ENCODE measurements at places on chromosomes 13 and 19.

DNA sequence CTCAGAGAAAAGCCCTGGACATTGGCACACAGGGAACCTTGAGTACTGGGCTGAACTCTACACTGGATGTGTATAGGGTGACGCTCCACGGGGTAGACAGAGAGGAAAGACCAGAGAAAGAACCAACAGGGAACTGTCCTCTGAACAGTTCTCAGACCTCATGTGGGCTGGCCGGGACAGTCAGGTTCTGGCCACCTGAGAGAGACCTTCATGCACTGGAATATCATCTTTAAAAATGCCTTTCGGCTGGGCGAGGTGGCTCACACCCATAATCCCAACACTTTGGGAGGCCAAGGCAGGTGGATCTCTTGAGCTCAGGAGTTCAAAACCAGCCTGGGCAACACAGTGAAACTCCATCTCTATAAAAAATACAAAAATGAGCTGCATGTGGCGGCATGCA, 143.8 kb upstream of the GJB6 start:
- DNase-seq = no peak

GRCh38 chr13:92836171-92836570, 390.4 kb upstream of the GPC6 start:
- no peak for DNase-seq

DNA sequence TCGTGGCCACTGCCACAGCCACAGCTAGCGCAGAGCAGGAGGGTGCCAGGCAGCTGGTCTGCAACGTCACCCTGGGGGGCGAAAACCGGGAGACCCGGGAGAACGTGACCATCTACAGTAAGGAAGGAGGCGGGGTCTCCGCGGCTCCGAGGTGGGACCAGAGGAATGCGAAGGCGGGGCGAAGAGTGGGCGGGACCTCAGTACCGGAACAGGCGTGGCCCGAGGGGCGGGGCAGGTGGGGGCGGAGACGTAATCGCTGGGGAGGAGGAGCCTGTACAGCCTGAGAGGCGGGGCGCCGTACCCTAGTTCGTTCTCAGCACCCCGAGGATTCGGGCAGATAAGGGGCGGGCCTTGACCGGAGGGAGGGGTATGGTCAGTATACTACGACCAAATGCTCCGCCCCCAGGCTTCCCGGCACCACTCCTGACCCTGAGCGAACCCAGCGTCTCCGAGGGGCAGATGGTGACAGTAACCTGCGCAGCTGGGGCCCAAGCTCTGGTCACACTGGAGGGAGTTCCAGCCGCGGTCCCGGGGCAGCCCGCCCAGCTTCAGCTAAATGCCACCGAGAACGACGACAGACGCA, 2.5 kb downstream of the ICAM5 start:
- peak; percentile 56 for DNase-seq

- DNase-seq = peak; percentile 22
Measured at GRCh38 chr19:3479834-3480215, 500 bp downstream of the SMIM24 start.

GRCh38 chr19:2575734-2576481, 100.0 kb downstream of the GADD45B start:
- DNase-seq = no peak

DNA sequence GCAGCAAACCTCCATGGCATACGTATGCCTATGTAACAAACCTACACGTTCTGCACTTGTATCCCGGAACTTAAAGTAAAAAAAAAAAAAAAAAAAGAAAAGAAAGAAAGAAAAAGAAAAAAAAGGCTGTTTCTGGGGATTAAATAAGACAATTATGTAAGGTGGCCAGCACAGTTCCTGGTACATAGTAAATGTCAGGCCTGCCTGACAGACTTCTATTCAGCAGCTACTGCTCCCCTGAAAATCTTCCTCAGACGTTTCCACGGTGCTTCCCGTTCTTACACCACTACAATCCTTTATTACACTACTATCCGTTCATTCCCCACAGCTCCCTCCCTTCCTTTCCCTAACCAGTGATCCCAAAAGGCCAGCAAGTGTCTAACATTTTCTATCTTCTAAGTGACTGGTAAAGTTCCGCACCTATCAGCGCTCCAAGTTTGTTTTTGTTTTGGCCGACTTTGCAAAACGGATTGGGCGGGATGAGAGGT, 636 bp upstream of the RB1 start:
- no peak for DNase-seq

DNA sequence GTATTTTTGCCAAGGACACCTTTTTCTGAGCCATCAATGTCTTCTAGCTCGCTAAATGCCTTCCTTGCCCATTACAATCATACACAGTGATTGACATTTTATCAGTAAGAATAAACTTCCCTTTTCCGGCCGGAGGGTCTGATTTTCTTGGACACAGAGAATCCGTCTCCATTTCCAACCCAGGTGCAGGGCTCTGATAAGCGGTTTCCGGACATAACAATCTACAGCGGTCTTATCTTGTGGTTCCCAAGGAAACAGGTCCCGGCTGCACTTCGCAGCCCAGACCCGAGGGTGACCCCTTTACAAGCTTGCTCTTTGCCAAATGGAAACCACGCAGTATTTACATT, 5.1 kb upstream of the ZNF77 start:
- peak; percentile 1 for DNase-seq

DNA sequence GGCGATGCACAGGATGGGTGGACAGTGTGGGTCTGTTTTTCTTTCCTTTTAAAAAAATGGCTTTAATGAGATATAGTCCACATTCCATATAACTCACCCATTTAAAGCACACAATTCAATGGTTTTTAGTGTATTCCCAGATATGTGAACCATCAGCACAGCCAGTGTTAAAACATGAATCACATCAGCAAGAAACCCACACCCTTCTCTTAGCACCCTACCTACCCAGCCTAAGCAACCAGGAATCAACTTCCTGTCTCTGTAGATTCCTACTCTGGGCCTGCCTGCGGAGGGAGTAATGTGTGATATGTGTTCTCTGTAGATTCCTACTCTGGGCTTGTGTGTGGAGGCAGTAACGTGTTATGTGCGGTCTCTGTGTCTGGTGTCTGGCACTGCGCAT, 11.9 kb downstream of the TMEM255B start:
- no peak for DNase-seq

GRCh38 chr13:49530457-49530856, 34.7 kb downstream of the PHF11 start:
- no peak for DNase-seq

DNA sequence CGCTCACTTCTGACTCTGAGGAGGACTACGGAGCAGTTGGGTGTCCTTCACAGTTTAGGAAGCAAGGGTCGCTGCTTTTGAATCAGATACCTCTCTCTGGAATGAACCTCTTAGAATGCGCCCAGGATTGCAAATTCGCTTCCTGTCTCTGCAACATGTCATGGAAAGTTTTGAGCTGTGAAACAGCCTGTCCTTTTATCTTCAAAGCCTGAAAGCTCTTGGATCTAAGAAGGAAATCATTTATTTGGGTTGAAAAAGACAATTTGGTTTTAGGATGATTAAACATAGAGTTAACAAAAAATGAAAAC, 134.1 kb downstream of the KATNAL1 start:
- DNase-seq = no peak

- DNase-seq = no peak
Measured at GRCh38 chr19:52398081-52398441, 412 bp downstream of the ZNF528 start.

GRCh38 chr19:48879025-48879637, 6.9 kb downstream of the PPP1R15A start:
- no peak for DNase-seq

GRCh38 chr19:38734176-38734425, 10.2 kb downstream of the CAPN12 start:
- no peak for DNase-seq

GRCh38 chr13:111895896-111896821, 170.8 kb upstream of the SOX1 start:
- no peak for DNase-seq

GRCh38 chr19:16111909-16112752, 442 bp downstream of the RAB8A start:
- DNase-seq = no peak

DNA sequence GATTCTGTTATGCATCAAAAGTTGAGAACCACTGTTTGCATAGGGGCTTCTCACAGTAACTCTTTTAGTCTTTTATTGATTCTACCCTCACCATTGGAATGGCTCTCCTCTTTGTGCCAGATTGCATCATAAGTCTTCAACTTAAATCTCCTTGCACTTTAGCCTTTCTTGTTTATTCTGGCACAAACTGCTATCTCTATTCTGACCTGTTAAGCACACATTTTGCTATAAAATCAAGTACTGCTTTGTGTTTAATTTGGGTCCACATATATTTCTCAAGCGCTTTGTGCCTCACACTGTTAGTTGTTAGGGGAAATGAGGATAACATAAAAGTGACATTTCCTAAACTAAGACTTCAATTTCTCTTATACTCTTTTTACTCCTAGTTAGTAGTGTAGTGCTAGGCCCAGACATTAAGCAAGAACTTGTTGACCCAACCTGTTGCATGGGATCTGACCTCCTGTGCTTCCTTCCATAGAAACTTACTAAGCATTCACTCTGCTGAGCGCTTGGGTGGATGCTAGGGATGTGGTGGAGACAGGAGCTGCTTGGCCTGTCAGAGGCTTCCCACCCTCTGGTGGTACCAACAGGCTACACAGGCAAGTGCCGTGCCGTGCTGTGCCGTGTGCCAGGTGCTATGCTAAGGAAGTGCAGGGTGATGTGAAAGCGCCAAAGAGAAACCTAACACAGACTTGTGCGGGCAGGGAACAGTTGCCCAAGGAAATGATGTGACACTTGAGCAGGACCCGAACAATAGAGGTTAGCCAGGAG, 1.2 kb downstream of the UTP14C start:
- DNase-seq = no peak
